AG04449 (cell line): ENCODE measurements at places on chromosomes 6 and 20.
A peak's percentile ranks its signal among the peaks of the same experiment; 100 is the strongest.

DNA sequence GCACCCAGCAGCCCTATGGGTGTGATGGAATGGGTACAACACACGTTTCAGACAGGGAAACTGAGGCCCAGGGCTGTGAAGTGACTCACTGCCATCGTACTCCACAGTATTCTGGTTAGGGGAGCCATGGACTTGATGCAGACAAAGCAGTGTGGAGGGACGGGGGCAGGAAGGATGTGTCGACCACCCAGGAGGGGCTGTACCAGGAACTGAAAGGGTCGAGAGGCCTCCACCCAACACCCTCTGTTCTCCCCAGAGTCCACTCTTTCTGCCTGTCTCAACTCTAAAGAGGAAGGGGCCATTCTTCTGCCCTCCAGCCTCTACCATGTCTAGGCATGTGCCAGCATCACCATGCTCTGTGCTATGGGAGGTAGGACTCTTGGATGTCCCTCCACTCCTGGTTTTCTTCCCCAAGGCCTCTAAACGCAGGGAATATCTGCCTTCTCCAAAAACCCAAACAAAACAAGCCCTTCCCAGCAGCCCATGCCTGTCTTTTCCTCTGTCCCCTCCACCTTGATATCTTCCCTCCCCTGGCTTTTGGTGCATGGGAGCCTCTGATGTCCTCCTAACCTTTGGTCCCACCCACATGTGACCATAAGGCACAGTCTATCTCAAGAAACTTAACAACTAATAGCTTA lies 7.4 kb downstream of the SLC22A1 start:
- no peak for DNase-seq

DNA sequence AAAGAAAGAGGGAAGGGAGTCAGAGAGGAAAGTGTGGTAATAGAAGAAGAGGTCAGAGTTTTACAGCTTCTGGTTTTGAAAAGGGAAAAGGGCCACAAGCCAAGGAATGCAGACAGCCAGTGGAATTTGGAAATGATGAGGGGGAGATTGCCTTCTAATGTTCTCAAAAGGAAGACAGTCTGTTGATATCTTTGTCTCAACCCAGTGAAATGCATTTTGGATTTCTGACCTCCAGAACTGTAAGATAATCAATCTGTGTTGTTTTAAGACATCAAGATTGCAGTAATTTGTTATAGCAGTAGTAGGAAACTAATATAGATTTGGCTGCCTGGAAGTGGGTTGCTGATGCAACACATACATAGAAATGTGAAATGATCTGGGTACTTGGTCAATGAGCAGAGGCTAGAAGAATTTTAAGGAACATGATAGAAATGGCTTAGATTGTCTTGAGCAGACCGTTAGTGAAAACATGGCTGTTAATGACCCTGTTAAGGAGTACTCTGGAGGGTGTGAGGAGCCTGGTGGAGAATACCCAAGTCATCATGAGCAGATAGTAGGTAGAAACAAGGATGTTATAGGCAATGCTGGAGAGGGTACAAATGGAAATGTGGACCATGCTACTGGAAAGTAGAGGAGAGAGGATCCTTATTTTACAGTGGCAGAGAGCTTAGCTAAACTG lies 255.8 kb upstream of the RAB32 start:
- no peak for DNase-seq

DNA sequence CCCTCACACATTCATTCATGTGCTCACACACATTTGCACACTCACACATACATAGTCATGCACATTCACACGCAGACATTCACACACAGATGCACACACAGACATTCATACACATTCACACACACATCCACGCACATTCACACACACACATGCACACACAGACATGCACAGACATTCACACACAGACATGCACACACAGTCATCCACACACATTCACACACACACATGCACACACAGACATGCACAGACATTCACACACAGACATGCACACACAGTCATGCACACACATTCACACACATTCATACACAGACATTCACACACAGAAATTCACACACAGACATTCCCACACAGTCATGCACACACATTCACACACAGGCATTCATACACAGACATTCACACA lies 147.3 kb downstream of the PACRG start:
- no peak for DNase-seq

GRCh38 chr6:24334285-24334684 lies 23.6 kb downstream of the DCDC2 start:
- no peak for DNase-seq

GRCh38 chr20:6051505-6051904 lies 2.4 kb downstream of the LRRN4 start:
- DNase-seq, result peak; percentile 41

- DNase-seq, result no peak
Measured at GRCh38 chr6:132228894-132229293, 172.4 kb downstream of the MOXD1 start.

DNA sequence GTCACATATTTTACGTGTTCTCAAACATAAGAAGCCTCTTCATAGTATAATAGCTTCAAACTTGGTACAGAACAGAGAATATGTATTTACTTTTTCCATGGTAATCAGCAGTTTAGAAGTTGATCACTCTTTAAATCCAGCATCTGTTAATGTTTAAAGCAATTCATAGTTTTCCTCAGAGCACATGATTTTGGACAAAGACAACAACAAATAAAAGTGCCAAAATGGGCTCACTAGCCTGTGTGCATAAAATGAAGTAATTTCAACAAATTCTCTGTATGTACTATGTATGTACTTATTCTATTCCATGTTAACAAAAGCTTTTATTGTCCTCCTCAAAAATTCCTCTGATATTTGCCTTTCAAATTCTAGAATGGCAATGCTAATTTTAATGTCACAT lies 38.1 kb upstream of the UST start:
- no peak for DNase-seq

- DNase-seq, result no peak
Measured at GRCh38 chr6:111274593-111275217, 187.4 kb downstream of the SLC16A10 start.

DNA sequence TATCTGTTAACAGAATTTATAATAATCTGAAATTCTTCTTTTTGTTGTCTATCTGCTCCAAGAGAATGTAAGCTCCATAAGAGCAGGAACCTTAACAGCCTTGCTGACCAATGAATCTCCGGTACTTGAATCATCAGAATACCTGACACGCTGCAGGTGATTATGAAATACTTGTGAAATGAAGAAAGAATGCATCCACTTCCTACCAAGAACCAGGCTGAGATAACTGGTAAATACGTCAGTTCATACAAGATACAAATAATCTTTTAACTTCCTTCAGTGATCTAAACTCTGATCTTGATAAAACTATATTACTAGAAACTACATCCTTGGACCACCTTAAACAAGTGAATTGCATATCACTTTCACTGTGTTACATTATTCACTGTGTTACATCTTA lies 116.2 kb downstream of the MAP3K5 start:
- no peak for DNase-seq

GRCh38 chr6:16286151-16286522 lies 47.8 kb downstream of the GMPR start:
- DNase-seq, result no peak

DNA sequence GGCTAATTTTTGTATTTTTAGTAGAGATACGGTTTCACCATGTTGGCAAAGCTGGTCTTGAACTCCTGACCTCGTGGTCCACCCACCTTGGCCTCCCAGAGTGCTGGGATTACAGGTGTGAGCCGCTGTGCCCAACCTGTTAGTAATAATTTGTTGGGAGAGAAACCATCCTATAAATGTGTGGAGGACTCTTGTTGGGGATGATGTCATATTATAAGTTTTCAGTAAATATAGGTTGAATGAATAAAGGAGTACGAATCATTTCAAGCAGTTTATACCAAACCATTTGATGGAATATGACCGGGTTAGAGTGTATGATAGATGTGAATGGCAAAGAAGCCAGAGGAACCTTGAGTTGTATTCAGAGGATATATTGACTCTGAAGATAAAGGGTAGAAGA lies 240.8 kb downstream of the SAMD5 start:
- DNase-seq, result no peak

GRCh38 chr6:43187821-43188220 lies 5.8 kb downstream of the CUL9 start:
- DNase-seq, result no peak

GRCh38 chr20:32438331-32438858 lies 80.3 kb downstream of the ASXL1 start:
- no peak for DNase-seq

GRCh38 chr6:128284128-128284527 lies 236.3 kb downstream of the PTPRK start:
- DNase-seq, result no peak

DNA sequence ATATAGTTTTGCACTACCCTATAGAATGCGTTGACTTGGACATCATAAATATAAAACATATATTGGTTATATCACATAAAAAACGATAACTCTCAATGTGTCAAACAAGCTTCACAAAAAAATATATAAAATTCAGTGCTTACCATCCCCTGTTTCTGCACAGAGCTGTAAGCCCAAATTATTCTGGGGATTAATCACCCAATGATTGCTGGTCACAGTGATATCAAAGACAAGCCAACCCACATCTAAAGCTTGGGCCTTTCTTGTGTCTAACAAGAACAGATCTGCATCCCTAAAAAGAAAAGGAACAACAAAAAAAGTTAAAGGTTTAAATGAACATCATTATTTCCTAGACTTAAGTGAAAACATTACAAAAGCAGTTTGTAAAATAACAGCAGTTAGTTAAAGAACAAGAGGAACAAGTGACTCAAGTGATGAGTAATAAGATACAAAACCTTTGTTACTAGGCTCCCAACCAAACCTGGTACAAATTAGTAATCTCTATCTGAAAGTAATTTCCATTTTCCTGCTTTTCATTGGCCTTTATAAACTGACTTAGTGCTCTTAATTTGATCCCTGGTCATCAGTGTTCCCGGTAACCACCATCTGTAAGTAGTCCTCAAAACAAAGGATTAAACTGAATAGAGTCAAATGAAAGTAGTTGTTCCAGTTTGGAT lies 81.1 kb downstream of the BMP5 start:
- no peak for DNase-seq

GRCh38 chr6:79250107-79250514 lies 15.6 kb upstream of the HMGN3 start:
- no peak for DNase-seq

DNA sequence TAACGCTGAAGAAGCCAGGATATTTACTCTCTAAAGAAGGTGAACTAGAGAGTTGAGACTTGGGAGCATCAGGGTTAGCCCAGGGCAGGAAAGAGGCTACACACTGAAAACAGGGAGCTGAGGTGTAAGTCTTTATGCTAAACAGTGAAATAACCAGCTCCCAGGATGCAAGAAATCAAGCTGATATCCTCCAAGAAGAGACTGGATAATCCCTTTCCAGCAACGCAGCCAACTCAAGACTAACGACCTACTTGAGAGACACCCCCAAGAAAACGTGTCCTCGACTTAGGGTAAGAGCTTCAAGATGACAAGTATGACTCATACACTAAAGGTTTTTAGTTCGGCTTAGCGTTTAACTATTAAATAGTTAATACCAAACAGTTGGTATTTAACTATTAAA lies 202.2 kb downstream of the TASP1 start:
- no peak for DNase-seq
